ENCODE measurements at places on chromosomes 3 and 15.

- DNase-seq = no peak
Observed at GRCh38 chr3:28940530-28940929, 340.3 kb upstream of the RBMS3 start.

GRCh38 chr3:50551681-50552435 lies 15.7 kb downstream of the C3orf18 start:
- DNase-seq = no peak

DNA sequence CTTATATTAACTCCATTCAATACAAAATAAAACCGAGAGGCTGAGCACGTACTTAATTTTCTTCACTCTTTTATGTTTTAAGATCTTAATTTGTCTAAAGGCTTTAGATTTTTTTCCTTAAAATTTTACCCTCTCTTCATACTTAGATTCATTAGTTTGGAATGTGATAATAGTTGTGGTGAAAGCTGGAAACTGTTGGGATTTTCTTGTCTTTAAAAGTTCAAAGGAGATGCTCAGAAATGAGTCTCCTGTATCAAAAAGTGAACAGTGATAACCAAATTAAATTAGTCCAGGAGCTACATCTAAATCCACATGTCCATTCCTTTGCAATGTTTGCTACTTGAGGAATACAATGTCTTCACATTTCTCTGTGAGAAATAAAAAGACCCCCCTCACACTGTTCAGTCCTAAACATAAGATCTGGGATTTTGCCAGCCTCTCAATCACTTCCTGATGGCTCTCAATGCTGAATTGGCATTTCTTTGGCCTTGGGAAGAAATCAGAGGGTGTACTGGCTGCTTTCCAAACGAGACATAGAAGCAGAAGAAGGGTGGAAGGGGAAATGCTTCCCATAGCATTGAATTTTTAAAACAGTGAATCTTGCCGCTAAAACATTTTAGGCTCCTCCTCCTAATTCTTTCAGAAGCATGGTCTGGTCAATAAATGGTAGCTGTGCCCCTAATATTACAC lies 245.0 kb downstream of the SHOX2 start:
- DNase-seq = no peak

DNA sequence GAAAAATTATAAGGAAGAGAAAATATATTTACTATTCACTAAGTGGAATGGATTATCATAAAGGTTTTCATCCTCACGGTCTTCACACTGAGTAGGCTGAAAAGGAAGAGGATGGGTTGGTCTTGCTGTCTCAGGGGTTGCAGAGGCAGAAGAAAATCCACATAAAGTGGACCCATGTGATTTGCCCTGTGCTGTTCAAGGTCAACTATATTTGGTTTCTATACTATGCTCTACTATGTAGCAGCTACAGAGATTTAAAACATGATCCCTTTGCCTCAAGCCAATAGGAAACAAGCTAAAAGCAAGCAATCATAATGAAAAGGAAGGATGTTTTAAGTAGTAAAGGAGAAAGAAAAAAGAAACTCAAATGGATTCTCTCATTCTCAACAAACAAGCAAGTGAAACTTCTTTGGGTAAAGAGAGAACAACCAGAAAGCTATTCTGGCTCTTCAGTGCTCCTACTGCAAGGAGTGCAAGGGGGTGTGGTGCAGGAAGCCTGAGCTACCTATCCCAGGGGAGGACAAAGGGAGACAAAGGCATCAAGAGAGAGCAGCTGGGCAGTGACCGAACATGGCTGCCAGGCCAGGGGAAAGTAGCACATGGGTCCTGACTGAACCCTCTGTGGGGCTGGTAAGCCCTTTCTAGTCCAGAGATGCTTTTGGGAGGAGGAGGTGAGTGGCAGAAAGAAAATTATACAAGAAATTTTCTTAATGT lies 35.9 kb downstream of the SFMBT1 start:
- DNase-seq = no peak

DNA sequence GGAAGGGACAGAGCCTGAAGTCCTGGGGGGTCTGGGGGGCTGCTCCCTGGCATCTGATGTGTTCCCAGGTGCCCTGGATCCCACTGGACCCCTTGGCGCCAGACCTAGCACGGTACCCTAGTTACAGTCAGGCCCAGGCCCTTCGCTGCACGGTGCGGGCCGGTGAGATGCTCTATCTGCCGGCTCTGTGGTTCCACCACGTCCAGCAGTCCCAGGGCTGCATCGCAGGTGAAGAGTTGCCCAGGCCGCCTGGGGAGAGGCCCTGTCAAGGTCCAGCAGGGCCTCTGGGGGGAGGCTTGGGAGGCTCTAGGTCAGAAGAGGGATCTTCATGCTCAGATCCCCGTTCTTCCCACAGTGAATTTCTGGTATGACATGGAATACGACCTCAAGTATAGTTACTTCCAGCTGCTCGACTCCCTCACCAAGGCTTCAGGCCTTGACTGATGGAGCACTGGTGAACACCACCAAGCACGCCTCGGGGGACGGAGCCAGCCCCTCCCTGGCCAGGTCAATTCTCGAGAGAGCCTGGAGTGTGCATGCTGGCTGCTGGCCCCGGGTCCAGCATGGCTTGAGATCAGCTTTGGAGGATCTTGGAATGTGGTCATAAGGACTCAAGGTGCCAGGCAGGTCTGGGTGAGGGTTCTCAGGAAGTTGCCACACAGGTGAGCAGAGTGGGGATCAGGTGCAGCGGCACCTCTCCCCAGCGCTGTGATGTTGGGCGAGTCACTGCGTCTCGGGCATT lies 1.8 kb upstream of the PLA2G4B start:
- DNase-seq = no peak

DNA sequence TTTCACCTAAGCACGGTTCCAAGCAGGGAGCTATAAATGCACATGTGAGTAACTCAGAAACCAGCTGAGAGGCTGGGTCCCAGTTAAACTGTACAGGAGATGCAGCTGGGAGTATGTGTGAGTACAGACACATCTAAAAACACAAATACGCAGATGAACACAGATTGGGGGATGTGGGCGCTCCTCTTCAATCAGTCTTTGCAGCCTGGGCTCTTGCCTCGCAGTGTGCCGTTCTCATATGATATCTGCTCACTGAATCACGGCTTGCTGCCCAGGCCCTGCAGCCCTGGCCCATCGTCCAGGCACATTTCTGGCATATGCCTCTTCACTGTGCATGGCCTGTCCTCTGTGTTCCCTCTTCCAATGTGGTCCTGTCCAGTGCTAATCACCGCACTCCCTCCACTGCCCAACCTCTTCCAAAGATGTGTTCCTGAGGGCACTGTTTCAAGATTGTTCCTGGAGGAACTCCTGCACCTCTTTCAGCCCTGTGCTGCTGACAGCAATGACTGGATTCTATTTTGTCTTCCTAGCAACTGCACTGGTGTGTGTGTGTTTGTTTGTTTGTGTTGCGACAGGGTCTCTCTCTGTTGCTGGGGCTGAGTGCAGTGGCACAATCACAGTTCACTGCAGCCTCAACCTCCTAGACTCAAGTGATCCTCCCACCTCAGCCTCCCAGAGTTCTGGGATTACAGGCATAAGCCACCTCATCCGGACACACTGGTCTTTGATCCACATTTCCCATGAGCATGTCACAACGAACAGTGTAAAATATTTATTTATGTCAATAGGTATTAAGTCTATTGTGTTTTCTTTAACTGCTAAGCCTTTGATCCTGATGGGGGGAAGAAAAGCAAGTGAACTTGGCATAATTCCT lies 17.0 kb downstream of the CA12 start:
- no peak for DNase-seq

DNA sequence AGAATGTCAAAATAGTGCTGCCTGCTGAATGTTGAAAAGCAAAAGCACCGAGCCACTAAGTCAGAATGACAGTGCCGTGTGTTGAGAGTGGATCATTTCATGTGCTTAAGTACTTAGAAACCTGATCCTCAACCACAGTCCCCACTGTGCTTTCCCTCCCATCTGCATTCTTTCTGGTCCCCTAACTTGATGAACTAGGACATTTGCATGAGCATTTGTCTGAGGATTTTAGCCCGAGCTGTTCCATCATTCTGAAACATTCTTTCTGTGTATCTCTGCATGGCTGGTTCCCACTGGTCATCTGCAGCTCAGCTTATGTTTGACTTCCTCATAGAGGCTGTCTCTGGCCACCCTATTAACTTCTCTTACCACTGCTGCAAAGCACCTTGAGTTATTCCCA lies 42.0 kb downstream of the SST start:
- DNase-seq = no peak

DNA sequence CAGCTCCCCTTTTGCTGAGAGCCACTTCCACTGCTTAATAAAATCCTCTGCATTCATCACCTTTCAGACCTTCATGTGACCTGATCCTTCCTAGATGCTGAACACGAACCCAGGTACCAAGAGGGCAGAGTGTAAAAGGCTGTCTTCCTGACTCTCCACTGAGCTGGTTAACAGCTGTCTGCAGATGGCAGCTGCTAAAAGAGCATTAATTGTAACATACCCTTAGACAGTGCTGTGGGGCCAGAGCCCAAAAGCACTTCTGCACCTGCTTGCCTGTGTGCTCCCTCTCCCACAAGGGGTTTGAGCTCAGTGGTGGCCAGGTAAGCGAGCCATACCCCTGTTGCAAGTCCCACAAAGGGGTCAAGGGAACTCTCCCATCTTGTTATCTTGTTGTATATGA lies 187.3 kb downstream of the UBE2E2 start:
- no peak for DNase-seq

- no peak for DNase-seq
Observed at GRCh38 chr15:78259232-78259631, 5.1 kb upstream of the DNAJA4 start.

DNA sequence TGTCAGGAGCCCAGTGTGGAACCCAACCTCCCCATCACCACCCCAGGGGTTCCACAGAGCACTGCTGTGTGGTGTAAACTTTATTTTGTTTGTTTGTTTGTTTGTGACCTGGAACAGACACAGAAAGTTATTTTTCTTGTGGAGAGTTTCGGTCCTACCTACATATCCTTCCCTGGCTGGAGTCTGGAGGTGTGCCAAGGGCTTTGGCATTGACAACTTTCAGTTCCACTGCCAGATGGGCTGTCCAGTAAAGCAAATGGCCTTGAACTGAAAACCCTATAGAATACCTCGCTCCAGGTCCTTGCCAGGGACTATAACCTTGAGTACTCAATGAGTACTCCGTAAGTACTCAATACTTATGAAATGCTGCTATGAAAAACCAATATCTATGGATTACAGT lies 103.5 kb downstream of the MITF start:
- no peak for DNase-seq

DNA sequence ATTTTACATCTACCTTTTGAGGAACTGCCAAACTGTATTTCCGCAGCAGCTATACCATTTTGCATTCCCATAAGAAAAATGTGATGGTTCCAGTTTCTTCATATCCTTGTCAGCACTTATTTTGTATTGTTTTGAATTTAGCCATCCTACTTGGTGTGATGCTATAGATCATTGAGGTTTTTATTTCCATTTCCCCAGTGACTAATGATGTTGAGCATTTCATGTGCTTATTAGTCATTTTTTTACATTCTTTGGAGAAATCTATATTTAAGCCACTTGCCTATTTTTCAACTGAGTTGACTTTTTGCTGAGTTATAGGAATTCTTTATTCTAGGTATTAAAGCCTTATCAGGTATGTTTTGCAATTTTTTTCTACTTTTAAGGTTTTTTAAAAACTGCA lies 347.6 kb upstream of the RARB start:
- DNase-seq = no peak

Measured in KG1 (cell line).